Glutamatergic neuron (in vitro differentiated cells): ENCODE measurements at places on chromosomes 7 and 10.

DNA sequence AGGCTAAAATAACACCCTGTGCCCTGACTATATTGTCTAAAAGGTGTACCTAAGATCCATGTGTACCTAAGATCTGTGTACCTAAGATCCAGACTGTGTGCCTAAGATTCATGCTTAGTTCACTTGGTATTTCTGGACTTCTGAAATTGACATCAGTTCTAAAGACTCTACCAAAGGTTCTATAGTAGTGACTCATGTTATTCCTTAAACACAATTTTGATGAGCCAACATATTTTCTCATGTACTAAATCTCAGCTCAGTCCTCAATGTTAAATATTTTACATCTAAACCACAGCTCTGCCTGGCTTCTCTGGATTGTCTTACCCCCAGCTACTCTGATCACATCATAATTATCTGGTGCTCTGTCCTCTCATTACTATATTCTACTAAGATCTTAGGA lies 802.3 kb upstream of the SORCS1 start:
- no peak for DNase-seq

- no peak for DNase-seq
These were observed 217.7 kb upstream of the MTPN start for GRCh38 chr7:136194878-136195277.

DNA sequence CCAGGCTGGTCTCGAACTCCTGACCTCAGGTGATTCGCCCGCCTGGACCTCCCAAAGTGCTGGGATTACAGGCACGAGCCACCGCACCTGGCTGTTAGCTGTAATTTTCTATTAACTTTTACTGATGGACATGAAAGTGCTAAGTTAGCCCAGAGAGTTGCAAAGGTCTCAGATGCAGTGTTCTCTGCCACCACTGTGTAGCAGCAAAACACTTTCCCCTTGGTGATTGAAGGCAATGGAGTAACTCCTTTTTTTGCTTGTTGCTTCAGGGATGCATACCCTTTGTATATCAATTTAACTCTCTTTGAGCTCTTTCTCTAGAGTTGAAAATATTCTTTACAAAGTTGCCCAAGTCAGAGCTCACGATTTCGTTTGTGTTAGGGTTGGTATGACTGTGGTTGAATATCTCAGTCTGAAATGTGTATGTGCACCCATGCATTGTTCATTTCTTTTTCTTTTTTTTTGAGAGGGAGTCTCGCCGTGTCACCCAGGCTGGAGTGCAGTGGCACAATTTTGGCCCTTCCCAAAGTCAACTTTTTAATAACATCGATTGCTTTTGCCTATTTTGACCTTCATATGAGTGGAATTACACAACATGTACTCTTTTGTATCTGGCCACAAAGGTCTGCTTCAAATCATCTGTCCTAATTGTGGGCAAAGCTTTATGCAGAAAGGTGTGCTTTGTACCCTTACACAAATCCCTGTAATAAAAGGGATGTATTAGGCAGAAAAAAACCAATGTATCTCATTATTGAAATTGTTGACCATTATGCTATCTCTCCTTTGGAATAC lies 52.6 kb downstream of the GTF2I start:
- no peak for DNase-seq

DNA sequence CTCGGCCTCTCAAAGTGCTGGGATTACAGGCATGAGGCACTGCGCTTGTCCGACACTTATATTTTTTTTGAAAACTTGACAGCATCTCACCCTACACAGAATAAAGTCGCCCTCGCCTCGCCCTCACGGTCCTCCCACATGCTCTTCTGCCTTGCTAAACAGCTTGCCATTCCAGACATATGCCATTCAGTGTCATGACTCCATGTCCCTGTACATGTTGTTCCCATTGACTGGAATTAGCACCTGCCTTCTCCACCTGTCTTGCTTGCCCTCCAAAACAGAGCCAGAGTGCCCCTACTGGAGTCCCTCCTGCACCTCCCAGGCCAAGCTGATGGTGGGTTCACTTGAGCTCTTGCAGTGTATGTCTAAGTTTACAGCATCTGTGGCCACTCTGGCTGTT lies 6.2 kb downstream of the NIPSNAP2 start:
- DNase-seq = no peak

GRCh38 chr10:62866451-62866850 lies 50.3 kb upstream of the EGR2 start:
- no peak for DNase-seq

DNA sequence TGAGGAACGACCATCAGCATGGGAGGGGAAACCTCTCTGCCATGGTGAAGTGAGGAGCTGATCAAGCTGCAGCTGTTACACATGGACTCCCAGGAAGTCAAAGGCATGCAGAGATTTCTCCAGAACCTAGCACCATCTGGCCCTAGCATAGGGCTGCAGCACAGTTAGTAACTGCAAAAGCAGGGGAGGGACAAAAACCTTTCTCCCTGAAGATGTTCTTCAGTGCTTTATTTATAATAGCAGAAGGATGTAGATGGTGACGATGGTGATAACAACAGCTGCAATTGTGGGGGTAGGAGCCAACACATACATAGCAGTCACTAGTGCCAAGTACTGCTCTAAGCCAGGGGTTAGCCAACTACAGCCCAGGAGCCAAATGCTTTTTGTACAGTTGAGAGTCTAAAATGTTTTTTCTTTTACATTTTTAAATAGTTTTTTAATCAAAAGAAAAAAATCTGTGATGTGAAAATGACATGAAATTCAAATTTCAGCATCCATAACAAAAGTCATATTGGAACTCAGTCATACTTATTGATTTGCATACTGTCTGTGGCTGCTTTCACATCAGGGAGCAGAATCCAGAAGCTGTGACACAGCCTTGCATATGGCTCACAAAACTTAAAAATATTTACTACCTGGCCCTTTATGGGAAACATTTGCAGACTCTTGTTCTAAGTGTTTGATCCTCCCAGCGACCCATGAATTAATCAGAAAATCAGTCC lies 299.5 kb downstream of the ELMO1 start:
- DNase-seq = no peak

DNA sequence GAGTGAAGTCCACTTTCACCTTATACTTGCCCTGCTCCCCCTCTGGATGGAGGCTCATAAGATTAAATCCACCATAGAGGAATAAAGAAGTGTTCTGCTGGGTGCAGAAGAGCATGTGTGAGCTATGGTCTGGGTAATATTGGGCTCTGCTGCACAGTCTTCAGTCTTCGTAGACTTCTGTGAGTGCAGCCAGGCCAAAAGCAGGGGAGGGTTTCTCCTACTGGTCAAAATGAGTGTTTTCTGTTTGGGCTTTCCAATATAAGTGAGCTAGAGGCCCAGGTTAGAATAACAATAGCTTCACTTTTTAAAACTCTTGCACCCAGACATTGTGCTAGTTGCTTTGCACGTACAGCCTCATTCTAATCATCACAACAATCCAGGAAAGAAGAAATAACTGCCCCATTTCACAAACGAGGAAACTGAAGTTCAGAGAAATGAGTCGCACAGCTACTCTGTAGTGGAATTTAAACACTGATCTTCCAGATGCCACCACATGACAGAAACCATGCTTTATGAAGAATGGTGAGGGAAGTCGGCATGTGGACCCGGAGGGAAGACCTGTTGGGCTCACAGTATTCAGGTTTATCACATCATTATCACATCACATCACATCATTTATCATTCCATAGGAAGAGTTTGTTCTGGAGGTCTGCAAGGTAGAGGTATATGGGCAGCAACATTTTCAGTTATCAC lies 23.8 kb upstream of the MSMB start:
- no peak for DNase-seq

GRCh38 chr7:29084832-29085231 lies 61.5 kb downstream of the CPVL start:
- no peak for DNase-seq

GRCh38 chr10:124138883-124139348 lies 45.5 kb upstream of the CHST15 start:
- DNase-seq = no peak
